ENCODE measurements at places on chromosomes 16 and 17. TPM values are rescaled to one million over a fixed set of nuclear protein-coding genes. Genes with fewer than 3 reads are reported as not detected.

- H3K4me1 ChIP-seq = peaks cover 10% of the 10 kb centered on the region
- no peaks in the 10 kb centered on the region for H3K36me3 ChIP-seq
- H3K4me3 ChIP-seq = no peak overlapping the region
- no peaks in the 10 kb centered on the region for H3K27me3 ChIP-seq
Observed at GRCh38 chr16:85275533-85276249, 163.4 kb upstream of the CIBAR2 start.

DNA sequence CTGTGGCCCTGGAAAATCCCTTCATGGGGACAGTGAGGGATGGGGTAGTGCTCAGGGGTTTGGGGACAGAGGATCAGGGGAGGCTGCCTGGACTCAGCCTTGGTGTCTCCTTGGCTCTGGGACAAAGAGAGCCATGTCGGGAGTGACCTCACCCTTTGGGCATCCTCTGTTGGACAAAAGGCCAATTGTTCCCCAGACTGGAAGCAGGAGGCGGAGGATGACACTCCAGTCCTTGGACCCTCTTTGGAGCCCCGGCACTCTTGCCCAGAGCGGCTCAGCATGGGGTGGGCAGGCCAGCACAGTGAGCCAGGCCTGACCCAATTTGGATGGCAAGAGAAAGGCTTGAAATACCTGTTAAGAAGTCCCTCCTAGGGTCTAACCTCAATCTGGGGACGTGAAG lies 39.4 kb upstream of the PHB1 start:
- H3K27me3 ChIP-seq = peaks cover 35% of the 10 kb centered on the region
- DNase-seq = no peak
- no peak overlapping the region for H3K4me3 ChIP-seq
- H3K4me1 ChIP-seq = peaks cover 5% of the 10 kb centered on the region

- H3K36me3 ChIP-seq = no peaks in the 10 kb centered on the region
- no peak overlapping the region for H3K27ac ChIP-seq
- DNase-seq = no peak
- no peak overlapping the region for H3K4me3 ChIP-seq
Observed at GRCh38 chr16:56295059-56295665, 103.9 kb downstream of the GNAO1 start.

DNA sequence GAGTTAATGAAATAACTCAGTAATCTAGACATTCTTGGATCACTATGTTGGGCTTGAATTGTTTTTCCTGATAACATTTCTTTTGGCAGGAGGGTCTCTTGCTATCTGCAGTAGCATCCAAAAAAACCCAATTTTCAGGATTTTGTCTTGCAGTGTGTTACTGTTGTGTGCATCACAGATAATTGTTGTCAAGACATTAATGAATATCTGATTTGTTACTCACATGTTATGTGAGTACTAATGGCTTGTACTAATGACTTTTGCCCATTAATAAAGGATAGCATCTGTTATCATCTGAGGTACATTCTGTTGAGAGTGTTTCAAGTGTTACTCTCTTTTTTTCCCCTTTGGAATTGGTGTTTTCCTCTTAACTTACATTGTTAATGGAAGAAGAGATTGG lies 10.0 kb downstream of the PRKAR1A start:
- no peak overlapping the region for H3K27ac ChIP-seq
- no peak overlapping the region for H3K4me3 ChIP-seq
- DNase-seq = no peak
- H3K27me3 ChIP-seq = no peaks in the 10 kb centered on the region

DNA sequence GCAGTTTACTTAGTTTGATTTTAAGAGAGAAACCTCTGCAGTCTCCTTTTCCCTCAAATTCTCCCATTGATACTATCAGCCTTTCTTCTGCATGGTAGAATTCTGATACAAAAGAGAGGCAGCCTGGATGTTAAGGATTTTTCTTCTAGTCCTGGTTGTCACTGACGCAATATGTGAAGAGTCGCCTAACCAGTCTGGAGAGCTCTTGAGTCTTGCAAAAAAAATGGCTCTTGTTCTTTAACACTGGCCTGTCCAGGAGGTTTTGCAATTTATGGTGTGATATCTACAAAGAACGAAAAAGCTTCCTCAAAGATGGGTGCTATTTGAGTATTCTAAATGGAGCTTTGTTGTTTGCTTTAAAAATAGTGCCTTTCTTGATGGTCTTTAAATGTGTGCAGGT lies 28.9 kb downstream of the COX10 start:
- DNase-seq = no peak
- H3K36me3 ChIP-seq = peaks cover 17% of the 10 kb centered on the region
- H3K27me3 ChIP-seq = no peaks in the 10 kb centered on the region
- no peak overlapping the region for H3K4me3 ChIP-seq
- no peaks in the 10 kb centered on the region for H3K4me1 ChIP-seq

Gene KRTAP17-1
- total RNA-seq = not detected

Gene KRT33B
- not detected for total RNA-seq

Gene ZNF821
- 5.6 TPM for total RNA-seq

Gene TNFSF13
- total RNA-seq = 0.51 TPM

Gene SULT1A2
- total RNA-seq = 1.2 TPM

Gene CDH13
- not detected for total RNA-seq

Measured in K562 (cell line).